ENCODE measurements at places on chromosomes 1 and 21. TPM values are rescaled to one million over a fixed set of nuclear protein-coding genes. Genes with fewer than 3 reads are reported as not detected.

The SUSD4 gene
- total RNA-seq: 0.60 TPM

The GPR25 gene
- total RNA-seq: 2.1 TPM

The SLC44A5 gene
- total RNA-seq: not detected

The UBE2U gene
- not detected for total RNA-seq

The FMN2 gene
- not detected for total RNA-seq

The SLC9C2 gene
- total RNA-seq: not detected

The HMCN1 gene
- 0.45 TPM for total RNA-seq

The GRIK3 gene
- not detected for total RNA-seq

The PCP4L1 gene
- total RNA-seq: not detected

The CLCA1 gene
- not detected for total RNA-seq

The PRRC2C gene
- total RNA-seq: 353 TPM

The LAMB3 gene
- total RNA-seq: 1.4 TPM

DNA sequence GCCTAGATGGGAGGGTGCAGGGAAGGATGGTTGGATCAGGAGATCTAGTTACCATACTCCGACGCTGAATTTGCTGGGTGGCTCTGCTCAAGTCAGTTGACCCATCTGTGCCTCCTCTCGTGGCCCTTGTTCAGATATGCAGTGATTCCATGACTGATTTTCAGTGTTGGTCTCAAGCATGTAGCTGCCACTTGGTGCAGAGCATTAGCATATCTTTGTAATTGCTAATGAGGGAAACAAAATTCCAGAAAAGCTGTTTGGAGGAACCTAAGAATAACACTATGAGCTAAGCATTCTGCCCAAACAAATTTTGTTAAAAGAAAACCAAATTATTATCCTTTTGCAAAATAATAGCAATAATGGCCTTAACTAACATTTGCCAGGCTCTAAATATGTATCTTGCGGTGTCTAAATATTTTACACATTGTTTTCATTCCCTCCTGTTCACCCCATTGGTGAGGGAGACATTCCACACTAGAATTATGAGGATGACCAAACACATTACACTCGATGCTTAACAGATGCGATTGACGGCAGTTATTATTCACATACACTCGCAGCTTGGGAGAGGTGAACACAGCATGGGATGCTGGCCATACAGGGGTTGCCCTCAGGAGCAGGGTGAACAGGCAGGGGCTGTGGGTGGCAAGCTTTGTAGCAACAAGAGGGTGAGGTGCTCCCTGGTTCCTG is 69.1 kb downstream of the KCNJ15 start:
- H3K4me3 ChIP-seq: no peak overlapping the region
- H3K36me3 ChIP-seq: no peaks in the 10 kb centered on the region
- H3K27ac ChIP-seq: no peak overlapping the region
- no peak for DNase-seq
- H3K27me3 ChIP-seq: no peaks in the 10 kb centered on the region

- H3K36me3 ChIP-seq: no peaks in the 10 kb centered on the region
- no peaks in the 10 kb centered on the region for H3K4me1 ChIP-seq
- no peak for DNase-seq
- peaks cover 2% of the 10 kb centered on the region for H3K27me3 ChIP-seq
Observed at GRCh38 chr1:240029418-240029817, 62.3 kb upstream of the FMN2 start.

GRCh38 chr1:221849897-221850296 is 108.0 kb upstream of the DUSP10 start:
- H3K27me3 ChIP-seq: no peaks in the 10 kb centered on the region
- H3K36me3 ChIP-seq: no peaks in the 10 kb centered on the region
- no peak overlapping the region for H3K4me3 ChIP-seq
- no peak overlapping the region for H3K27ac ChIP-seq
- H3K4me1 ChIP-seq: no peaks in the 10 kb centered on the region

DNA sequence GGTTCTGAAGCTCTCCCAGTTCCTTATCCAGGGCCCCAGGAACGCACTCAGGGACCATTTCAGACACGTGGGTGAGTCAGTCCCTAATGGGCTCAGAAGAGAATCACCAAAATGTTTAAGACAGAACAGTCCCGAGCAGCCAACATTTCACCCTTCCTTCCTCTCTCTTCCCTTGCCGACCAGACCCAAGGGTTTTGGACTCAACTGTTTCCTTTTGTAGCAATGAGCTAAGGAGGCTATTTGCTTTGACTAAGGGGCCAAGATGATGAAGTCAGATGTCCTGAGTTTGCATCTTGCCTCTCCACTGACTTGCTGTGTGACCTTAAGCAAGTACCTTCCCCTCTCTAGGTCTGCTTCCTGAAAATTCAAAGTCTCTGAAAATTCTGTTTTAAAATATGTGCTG is 472.3 kb upstream of the VAMP3 start:
- no peak for DNase-seq
- H3K36me3 ChIP-seq: no peaks in the 10 kb centered on the region
- H3K4me1 ChIP-seq: no peaks in the 10 kb centered on the region
- no peaks in the 10 kb centered on the region for H3K27me3 ChIP-seq
- no peak overlapping the region for H3K27ac ChIP-seq

- H3K27ac ChIP-seq: no peak overlapping the region
- no peaks in the 10 kb centered on the region for H3K36me3 ChIP-seq
- no peaks in the 10 kb centered on the region for H3K27me3 ChIP-seq
- no peak overlapping the region for H3K4me3 ChIP-seq
- DNase-seq: no peak
Observed at GRCh38 chr1:8903410-8903809, 24.9 kb upstream of the ENO1 start.

- peak; percentile 71 for DNase-seq
- no peak overlapping the region for H3K27ac ChIP-seq
- H3K36me3 ChIP-seq: peaks cover 13% of the 10 kb centered on the region
- no peak overlapping the region for H3K4me3 ChIP-seq
Observed at GRCh38 chr1:179121159-179121938, 39.5 kb downstream of the TOR3A start.

DNA sequence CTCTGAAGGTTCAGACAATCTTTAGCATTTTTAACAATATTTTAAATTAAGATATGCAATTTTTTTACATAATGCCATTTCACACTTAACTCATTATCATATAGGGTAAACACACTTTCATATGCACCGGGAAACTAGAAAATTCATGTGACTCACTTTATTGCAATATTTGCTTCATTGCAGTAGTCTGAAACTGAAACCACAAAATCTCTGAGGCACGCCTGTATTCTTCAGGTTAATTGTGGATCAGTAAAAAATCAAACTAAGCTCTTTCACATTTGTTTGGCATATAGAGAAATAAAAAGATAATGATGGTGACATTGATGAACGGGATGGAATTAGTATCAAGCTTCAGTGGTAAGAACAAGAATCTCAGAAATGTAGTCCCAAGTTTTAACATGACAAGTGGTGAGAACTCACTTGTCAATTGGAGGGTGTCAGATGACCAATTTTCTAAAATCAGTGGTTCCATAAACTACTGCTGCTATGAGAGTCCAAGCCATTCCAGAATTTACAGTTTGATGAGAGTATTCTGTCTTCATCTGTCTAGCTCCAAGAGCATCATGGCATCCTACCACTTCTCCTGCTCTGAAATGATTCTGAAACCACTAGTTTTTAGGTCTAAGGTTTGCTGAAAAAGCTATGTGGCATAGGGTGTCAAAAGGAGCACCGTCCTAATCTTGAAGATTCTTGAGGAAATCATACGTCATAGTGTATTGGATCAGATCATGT is 281.0 kb downstream of the PTPRC start:
- peaks cover 12% of the 10 kb centered on the region for H3K4me1 ChIP-seq
- no peaks in the 10 kb centered on the region for H3K36me3 ChIP-seq
- no peak overlapping the region for H3K4me3 ChIP-seq
- peak; percentile 49 for DNase-seq
- peak overlapping the region; percentile 66 for H3K27ac ChIP-seq

DNA sequence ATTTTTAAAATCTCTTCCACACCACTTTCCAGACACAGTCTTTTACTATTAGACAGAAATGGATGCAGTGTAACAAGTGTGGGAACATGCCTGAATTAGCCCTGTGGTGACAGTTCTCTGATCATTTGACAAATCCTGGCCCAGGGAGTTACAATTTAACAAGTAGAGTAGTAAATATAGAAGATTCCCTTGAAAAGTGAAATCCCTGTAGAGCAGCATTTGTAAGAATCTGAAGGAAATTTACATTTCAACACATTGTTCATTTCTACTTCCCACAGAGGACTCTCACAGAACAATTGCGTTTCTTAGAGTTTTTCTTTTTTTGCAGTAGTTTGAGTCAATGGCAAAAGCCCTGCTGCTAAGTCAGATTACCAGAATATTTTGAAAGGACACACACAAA is 458.3 kb upstream of the BRINP3 start:
- no peak for DNase-seq
- H3K36me3 ChIP-seq: no peaks in the 10 kb centered on the region
- no peaks in the 10 kb centered on the region for H3K4me1 ChIP-seq
- no peaks in the 10 kb centered on the region for H3K27me3 ChIP-seq
- H3K27ac ChIP-seq: no peak overlapping the region

GRCh38 chr1:66395202-66396061 is 138.5 kb upstream of the SGIP1 start:
- H3K27ac ChIP-seq: peak overlapping the region; percentile 23
- no peaks in the 10 kb centered on the region for H3K27me3 ChIP-seq
- H3K4me3 ChIP-seq: no peak overlapping the region
- DNase-seq: no peak

DNA sequence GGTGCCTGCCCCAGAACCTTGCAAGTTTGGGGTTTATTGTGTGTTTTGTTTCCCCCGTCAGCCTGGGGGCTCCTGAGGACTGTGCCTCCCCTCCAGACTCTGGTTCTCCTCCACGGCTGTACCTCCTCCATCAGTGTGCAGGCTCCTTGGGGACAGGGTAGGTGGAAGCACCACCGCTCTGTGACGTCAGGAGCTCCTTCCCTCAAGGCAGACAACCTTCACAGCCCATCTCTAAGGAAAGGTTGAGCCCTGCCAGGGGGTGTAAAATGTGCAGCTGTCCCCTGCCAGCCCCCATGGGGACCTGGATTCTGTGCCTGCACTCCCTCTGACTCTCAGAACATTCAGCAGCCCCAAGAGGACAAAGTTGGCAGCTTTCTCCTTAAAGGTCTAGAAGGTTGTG is 465 bp upstream of the HSPB7 start:
- H3K4me1 ChIP-seq: peaks cover 2% of the 10 kb centered on the region
- H3K27ac ChIP-seq: no peak overlapping the region
- H3K27me3 ChIP-seq: no peaks in the 10 kb centered on the region
- H3K4me3 ChIP-seq: no peak overlapping the region
- DNase-seq: no peak

DNA sequence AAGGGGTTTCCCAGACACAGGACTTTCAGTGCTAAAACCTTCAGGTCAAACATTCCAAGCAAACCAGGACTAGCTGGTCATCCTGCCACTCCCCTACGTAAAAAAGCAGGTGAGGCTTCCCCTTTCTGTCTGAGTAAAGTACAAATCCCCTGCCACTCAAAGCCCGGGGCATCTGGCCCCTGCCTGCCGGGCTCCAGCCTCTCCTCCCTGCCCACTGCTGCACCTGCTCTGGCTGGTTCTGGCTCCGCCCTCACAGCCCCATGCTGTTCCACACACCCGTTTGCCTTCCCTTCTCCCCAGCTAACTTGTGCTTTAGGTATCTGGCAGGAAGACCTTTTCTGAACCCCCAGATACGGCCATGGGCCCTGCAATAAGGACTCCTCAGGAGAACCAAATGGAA is 23.3 kb upstream of the S100A7 start:
- no peak overlapping the region for H3K27ac ChIP-seq
- no peaks in the 10 kb centered on the region for H3K4me1 ChIP-seq
- no peak for DNase-seq
- H3K4me3 ChIP-seq: no peak overlapping the region

DNA sequence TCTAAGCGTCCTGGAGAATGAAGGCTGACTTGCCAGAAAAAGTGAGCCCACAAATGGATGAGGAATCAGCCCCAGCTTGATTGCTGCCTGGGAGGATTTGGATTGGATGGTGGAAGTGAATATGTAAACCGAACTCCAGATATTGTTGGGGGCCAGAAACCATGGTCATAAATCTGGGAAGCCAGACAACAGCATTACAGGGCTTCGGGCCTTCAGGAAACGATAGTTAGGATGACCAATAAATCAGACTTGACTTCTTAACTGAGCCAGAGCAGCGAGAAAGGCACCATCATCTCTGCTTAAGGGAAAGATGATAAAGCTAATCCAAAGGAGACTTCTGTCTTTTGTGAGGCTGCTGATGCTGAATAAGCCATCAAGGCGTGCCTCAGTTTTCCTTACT is 26.6 kb downstream of the FAM78B start:
- no peaks in the 10 kb centered on the region for H3K36me3 ChIP-seq
- H3K27ac ChIP-seq: no peak overlapping the region
- no peaks in the 10 kb centered on the region for H3K27me3 ChIP-seq
- no peak overlapping the region for H3K4me3 ChIP-seq
- no peaks in the 10 kb centered on the region for H3K4me1 ChIP-seq
